ENCODE measurements at places on chromosomes 7 and 10.

DNA sequence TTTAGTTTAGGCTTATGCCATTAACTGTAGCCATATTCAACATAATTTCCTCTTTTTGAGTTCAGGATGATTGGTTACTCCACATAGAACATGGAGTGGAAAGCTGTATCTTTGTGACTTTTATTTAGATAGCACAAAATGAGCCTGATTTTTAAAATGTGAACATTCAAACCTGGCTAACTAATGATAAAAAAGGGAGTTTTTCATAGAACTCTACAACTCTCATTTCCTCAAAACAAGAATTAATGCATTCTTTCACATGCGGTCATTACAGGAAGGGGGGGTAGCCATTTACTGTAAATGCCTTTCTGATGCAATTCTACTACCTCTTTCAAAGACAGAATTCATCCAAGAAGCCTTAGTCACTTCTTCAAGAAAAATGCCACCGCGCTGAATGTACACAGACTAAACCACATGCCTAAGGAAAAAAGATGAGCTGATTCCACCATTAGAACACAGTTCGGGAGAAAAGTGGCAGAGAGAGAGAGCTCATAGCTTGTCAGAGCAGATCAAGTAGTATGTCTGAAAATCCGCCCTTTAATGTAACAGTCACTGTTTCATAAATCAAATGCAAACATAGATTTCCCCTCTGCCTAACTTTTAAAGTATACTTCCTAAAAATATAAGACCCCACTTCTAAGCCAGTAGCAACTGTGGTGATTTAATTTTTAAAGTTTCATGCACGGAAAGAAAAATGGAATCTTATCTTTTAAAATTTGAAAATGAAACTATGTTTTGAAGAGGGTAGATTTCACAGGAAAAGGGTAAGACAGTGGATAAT, 226.4 kb upstream of the KLF14 start:
- DNase-seq = peak; percentile 98

GRCh38 chr7:18698258-18698734, 202.7 kb downstream of the HDAC9 start:
- DNase-seq = no peak

DNA sequence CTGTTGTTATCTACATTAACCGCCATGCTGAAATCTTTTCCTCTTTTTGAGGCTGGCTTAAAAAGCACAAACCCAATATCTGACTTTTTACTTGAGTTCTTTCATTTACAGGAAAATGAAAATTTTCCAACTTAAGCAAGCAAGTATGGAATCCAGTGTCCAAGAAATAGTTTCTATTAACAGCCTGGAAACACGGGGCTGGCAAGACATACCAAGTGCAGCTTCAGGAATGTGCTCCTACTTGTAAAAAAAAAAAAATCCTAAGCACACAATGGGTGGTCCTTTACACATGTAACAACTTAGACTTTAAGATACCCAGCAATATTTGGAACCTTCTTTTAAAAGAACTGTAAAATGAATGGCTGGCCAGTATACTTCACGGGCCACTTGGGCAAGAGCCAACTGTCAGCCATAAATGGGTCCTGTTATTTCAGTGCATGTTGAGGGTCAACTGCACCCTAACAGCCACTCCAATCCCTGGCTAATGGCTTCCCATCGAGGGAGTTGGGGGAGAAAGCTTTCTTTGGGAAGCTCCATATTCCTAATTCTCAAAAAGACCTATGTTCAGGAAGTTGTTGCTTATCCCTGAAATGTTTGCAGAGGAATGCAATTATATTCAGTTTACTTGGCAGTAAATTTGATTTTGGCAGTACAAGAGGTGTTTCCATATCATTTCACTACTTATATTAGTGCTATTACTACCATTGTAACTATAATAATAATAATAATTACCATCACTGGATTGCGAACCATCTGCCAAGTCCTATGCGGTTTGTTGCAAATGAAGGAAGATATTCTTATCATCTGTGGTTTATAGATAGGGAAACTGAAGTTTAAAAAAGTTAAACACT, 236.4 kb upstream of the TMEM72 start:
- DNase-seq = no peak

- DNase-seq = no peak
Observed at GRCh38 chr10:71308985-71309384, 10.1 kb upstream of the SLC29A3 start.

GRCh38 chr10:133465191-133465949, 11.6 kb downstream of the SCART1 start:
- DNase-seq = no peak

DNA sequence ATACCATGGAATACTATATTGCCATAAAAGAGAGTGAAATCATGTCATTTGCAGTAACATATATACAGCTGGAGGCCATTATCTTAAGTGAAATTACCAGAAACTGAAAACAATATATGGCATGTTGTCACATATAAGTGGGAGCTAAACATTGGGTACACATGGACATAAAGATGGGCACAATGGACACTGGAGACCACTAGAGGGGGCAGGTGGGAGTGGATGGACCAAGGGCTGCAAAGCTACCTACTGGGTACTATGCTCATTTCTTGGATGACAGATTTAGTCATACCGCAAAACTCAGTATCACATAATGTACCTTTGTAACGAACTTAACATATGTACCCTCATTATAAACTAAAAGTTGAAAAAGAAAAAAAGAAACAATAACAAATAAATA, 1167.6 kb downstream of the NXPH1 start:
- DNase-seq = no peak

DNA sequence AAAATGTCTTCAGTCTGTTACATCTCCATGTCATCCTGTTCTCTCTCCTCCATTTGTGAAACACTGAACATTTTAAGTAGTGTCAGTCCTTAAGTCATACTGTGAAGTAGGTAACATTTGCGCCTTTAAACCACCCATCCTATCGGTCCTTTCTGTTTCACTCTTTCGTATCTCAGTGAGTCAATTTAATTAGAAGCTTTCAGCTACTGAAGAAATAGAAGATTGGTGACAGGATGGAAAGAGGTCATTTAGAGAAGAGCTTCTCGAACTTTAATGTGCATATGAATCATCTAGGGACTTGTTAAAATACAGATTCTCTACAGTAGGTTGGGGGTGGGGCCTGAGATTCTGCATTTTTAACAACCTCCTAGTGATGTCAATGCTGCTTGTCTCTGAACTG, 113.4 kb downstream of the SRI start:
- DNase-seq = no peak

- no peak for DNase-seq
Observed at GRCh38 chr7:77808517-77808916, 9.9 kb downstream of the PHTF2 start.

DNA sequence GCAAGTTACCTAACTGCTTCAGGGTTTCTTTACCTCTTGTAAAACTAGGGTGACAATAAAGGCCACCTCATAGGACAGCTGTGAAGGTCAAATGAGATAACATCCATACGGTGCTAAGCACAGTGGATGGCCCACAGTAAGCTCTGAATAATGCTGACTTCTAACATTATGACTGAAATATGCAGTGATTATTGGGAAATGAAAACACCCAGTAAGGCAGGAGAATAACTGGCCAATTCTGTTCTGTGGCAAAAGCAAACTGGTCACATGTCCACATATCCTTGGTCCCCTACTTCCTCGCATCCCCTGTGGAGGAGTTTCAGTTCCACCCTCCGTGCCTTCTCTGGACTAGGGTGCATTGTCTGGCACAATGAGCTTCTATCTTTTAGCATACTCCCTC, 1.4 kb downstream of the CUBN start:
- DNase-seq = no peak

- DNase-seq = no peak
Observed at GRCh38 chr10:83942410-83942809, 196.9 kb upstream of the GHITM start.

DNA sequence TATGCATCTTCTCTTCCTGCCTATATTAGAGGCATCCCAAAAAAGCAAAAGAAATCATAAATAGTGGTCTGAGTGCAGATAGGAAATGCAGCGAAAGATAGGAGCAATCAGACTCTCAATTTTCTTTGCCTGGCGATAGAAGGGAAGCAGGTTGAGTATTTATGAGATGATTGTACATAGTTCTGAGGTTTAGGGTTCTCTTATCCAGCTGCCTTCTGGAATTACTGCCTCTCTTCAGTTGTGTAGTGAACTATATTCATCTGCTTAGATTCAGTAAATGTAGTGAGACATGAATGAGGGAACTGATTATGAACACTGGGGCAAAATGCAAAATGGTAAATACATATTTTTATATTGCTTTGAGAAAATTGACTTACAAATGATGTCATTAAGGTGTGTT, 93.0 kb upstream of the CYP26C1 start:
- DNase-seq = no peak

DNA sequence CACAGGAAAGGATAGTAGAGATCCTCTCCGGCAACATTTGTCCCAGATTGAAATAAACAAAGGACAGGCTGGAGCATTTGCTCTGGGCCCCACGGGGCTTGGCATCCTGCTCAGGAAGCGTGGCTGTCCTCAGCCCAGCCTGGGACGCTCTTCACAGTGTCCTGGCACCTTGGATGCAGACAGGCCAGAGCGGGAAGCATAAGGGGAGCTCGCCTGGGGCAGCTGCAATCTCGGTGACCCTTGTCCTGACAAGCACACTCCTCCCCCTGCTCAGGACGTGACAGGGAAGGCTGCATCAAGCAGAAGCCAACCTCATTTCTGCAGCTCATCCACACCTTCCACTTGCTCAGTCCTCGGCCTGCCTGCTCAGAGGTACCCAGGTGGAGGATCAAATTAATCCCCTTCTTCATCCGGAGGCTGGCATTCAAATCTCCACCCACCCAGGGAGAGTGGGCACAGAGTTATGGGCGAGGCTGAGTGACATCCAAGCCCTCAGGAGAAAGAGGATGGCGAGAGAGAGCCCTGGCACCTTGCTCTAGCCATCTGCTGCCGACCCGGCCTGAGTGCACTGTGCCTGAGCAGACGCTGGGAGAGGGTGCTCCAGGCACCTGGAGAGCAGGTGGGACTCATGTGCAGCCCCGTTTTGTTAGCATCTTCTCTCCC, 47.6 kb downstream of the ABRAXAS2 start:
- DNase-seq = no peak

DNA sequence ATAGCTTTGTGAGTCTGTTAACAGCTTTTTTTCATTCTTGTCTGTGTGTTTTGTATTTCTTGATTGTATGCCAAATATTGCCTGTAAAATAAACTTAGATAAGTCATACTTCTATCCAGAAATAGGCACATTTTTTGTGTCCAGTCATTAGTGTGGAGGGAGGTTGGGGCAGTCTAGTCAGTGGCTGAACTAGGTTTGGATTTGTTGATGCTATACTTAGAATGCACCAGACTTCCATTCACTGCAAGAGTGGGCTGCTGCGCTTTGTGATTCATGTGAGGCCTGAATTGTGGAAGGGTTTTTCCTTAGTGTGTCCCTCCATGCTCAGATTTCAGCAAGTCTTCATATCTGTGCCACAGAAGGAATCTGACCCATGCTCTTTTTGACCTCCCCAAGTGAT, 50.0 kb downstream of the TRUB1 start:
- DNase-seq = no peak

- no peak for DNase-seq
Observed at GRCh38 chr7:44476313-44476712, 14.1 kb downstream of the NUDCD3 start.

- no peak for DNase-seq
Observed at GRCh38 chr10:57102236-57102635, 741.2 kb upstream of the ZWINT start.

DNA sequence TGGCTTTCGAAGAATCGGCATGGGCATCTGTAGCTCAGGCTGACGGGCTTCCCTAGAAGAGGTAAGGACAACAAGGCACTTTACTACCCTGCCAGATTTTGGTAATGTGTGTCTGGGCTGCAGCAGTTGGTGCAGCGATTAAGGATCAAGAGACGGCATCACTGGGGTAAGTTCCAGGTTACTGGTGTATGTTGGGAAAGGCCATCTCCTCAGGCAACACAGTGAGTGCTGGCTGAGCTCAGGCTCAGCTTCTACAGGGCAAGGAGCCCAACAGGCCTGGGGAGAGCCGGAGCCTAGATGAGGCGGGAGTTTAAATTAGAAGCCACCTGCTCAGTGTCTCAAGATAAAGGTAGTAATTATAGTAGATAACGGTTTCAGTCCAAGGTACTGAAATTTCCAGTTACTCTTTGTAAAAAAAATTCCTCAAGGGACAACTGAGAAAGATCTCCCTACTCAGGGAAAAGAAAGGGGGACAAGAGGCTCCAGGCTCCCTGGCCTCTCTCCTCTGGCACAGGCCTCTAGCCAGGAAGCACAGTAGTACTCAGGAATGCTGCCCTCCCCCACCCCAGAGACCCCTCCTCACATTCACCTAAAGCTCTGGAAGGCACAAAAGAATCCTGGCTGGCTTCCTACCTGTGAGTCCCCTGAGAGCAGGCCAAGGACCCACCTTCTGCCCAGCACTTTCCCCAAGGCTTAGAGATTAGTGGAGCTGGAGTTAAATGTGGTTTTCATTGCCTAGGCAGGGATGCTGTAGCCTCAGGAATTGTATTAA, 3.9 kb downstream of the CXCL12 start:
- DNase-seq = no peak

DNA sequence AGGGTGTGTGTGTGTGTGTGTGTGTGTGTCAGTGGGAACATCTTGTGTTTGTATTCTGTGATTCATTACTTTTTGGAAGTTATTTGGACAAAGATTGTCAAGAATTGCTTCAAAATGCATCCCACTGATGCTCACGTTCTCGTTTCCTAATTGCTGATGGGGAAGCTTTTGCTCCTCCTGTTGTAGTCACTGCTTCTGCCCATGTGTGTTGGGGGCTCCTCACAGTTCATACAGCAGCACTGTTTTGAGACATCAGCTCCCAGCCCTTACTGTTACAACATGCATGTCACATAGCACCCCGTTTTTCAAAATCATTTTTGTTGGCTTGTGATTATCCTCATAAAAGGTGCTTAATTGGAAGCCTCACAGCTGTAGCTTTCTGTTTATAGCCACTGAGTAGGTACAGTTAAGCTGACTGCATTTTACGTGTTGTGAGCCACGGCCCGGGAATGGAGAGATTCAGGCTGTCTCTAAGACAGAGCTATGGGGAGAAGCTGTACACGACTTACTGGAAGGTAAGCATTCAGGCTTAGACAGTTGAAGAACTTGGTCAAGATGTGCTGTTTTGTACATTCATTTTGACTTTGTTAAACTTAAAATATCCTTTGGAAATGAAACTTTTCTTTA, 87.4 kb downstream of the BICC1 start:
- DNase-seq = no peak

DNA sequence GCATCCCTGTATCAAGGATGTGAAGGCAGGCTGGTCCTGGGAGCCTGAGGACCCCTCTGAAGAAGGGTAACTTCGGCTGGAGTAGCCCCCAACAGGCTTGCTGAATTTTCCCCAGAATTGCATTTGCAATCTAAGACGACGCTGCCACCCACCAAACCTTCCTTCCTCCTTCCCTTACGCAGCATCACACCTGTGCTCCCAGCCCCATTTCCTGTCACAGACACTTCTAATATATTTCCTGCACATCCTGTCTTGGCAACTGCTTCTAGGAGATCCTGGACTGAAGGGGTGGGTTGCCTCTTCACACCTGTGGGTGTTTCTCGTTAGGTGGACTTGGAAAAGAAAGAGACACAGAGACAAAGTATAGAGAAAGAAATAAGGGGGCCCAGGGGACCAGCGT, 9.4 kb upstream of the PGAM1 start:
- DNase-seq = no peak

- no peak for DNase-seq
Observed at GRCh38 chr10:57142925-57143576, 782.0 kb upstream of the ZWINT start.

- DNase-seq = no peak
Observed at GRCh38 chr7:74228951-74229900, 19.4 kb downstream of the LAT2 start.

All from fibroblast of the conjunctiva (primary cell).